ENCODE measurements at places on chromosomes 2 and 18. TPM values are rescaled to one million over a fixed set of nuclear protein-coding genes. Genes with fewer than 3 reads are reported as not detected.

GRCh38 chr2:143960177-143960576, 559.7 kb downstream of the ZEB2 start:
- no peak overlapping the region for H3K27ac ChIP-seq
- H3K4me3 ChIP-seq: no peak overlapping the region
- H3K27me3 ChIP-seq: no peaks in the 10 kb centered on the region
- DNase-seq: no peak
- no peaks in the 10 kb centered on the region for H3K36me3 ChIP-seq

GRCh38 chr2:37230581-37230980, 815 bp downstream of the CEBPZ start:
- H3K27me3 ChIP-seq: no peaks in the 10 kb centered on the region
- no peak for DNase-seq
- H3K4me3 ChIP-seq: peak overlapping the region; percentile 100

GRCh38 chr2:209685963-209686362, 85.7 kb upstream of the UNC80 start:
- H3K4me1 ChIP-seq: no peaks in the 10 kb centered on the region
- no peaks in the 10 kb centered on the region for H3K36me3 ChIP-seq
- H3K27ac ChIP-seq: no peak overlapping the region
- H3K27me3 ChIP-seq: no peaks in the 10 kb centered on the region

DNA sequence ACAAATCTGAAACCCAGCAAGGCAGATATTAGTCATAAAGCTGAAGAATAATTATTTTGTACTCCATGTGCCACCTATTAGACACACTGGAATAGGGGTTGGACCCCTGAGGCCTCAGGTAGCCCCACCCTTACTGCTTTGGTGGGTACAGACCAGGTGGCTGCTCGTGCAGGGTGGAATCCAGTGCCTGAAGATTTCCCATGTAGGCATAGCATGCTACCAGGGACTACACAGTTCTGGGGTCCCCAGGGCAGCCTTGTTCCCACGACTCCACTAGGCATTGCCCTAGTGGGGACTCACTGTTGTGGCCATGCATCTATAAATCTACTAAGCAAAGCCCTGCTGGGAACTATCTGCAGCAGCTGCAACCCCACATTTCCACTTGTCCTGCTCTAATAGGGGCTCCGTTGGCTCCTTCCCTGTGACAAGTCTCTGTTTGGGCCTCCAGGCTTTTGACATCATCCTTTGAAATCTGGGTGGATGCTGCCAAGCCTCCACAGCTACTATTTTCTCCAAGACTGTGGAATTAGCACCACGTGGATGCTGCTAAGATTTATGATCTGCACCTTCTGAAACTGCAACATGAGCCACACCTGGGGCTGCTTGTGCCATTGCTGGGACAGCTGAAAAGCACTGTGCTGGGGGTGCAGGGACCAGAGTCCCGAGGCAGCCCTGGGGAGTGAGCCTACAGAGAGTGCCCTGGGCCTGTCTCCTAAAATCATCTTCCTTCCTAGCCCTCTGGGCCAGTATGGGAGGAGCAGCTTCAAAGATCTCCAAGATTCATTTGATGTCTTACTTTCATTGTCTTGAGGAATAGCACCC, 303.8 kb downstream of the FSIP2 start:
- H3K4me1 ChIP-seq: no peaks in the 10 kb centered on the region
- DNase-seq: no peak
- H3K4me3 ChIP-seq: no peak overlapping the region
- H3K27me3 ChIP-seq: no peaks in the 10 kb centered on the region
- H3K36me3 ChIP-seq: no peaks in the 10 kb centered on the region

DNA sequence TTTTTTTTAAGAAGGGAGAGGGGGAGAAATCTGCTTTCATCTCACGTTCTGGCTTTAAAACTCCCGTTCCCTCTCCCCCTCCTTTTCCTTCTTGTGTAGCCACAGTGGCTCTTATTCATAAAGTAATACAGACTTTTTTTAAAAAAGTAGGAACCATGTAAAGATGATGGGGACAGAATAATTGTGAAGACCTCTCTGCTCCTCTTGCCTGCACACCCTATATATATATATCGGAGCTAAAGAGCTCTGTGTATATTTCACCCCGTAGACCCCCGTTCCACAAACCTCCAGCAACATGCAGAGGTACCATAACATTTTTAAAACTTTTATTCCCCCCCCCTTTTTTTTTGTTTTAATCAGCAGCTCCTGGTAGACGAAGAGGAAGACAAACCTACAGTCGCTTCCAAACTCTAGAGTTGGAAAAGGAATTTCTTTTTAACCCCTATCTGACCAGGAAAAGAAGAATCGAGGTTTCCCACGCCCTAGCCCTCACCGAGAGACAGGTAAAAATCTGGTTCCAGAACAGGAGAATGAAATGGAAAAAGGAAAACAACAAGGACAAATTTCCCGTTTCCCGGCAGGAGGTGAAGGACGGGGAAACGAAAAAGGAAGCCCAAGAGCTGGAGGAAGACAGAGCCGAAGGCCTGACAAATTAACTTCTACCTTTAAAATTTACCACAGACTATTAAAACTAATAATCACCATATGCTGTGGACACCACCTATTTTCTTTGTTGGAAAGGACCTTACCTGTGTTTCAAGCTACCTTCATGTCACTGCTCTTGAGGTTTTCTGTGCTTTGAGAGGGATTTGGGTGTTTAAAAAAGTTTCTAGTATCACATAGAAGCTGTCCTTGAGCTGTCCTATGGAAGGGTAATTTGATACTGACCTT, 1.7 kb downstream of the HOXD8 start:
- DNase-seq: no peak
- H3K27me3 ChIP-seq: peaks cover 65% of the 10 kb centered on the region
- peak overlapping the region; percentile 54 for H3K27ac ChIP-seq
- peaks cover 14% of the 10 kb centered on the region for H3K4me1 ChIP-seq
- H3K4me3 ChIP-seq: no peak overlapping the region

- DNase-seq: no peak
- H3K4me1 ChIP-seq: no peaks in the 10 kb centered on the region
- no peaks in the 10 kb centered on the region for H3K36me3 ChIP-seq
- H3K27me3 ChIP-seq: no peaks in the 10 kb centered on the region
- H3K4me3 ChIP-seq: no peak overlapping the region
Measured at GRCh38 chr2:112876971-112877361, 34.0 kb upstream of the IL37 start.

DNA sequence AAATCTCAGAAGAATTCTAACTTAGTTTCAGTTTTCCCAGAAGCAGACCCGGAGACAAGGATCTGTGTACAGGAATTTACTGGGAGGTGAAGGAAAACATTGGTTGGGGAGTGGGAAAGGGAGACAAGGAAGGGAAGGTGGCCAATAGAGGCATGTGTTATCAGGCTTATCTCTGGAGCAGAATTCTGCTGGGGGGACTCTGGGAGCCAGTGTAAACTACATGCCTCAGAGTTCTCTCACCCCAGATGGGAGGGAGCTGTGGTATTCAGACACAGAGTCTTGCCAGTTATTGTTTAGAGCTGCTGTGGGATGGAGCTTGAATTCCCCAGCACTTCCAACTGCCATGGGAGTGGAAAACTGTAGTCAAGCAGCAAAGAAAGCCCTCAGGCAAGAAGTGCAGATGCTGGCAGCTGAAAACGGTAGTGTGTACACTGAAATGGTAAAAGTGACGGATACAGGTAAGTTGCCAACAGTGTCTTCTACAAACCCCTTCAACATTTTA, 19.0 kb downstream of the DNPEP start:
- no peaks in the 10 kb centered on the region for H3K27me3 ChIP-seq
- no peak overlapping the region for H3K4me3 ChIP-seq
- DNase-seq: peak; percentile 56
- peak overlapping the region; percentile 65 for H3K27ac ChIP-seq
- H3K36me3 ChIP-seq: no peaks in the 10 kb centered on the region
- H3K4me1 ChIP-seq: peaks cover 9% of the 10 kb centered on the region

DNA sequence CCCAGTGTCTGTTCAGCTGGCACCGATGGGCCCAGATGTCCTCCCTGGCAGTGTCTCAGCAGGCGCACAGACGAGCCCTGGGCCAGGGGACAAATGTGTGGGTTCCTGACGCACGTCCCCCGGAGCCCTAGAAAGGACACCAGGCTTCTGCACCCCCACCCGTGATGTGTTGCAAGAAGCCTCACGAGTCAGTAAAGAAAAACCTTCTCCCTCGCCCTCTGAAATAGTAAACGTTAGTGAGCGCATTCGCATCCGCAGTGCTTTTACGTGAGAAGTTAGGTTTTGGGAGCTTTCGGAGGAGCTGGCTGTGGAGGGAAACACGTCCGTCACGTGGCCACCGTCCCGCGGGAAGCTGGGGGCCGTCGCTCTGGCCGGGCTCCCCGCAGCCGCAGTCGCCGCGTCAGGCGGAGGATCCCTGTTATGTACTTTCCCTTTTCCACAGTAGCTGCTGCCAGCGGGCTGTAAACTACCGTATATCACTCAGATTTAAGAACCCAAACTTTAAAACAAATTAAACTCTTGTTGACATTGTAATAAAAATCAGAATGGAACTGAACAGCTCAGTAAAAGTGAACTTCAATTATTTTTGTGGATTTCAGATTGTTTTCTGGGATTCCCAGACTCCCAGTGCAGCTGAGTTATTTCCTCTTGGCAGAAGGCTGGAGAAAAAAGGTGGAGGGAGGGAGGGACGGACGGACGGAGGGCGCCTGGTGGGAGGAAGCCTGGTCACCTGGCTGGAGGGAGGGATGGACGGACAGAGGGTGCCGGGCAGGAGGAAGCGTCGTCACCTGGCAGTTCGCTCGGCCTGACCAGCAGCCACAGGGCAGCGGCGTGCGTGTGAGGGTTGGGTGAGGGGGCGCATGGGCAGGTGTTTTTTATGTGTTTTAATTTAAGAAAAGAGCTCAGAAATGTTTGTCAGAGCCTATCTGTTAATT, 112.1 kb downstream of the NFATC1 start:
- no peaks in the 10 kb centered on the region for H3K36me3 ChIP-seq
- H3K27ac ChIP-seq: peak overlapping the region; percentile 55
- DNase-seq: peak; percentile 66
- H3K27me3 ChIP-seq: no peaks in the 10 kb centered on the region

DNA sequence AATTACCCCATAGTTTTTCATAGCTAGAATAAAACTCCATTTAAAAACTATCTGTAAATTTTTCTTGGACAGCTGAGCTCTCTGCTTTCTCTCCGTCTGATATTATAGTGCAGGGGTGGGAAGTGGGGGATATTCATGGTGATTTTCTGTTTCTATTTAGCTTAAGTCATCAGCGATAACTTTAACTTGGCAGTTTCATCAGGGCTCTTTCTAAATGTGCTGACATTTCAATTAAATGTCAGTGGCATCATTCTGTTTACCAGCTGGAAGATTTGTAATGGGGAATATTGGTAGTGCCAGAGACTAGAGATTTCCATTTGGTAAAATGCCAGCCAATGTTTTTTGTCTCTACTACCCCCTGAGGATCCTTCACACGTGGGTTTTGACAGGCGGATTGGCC, 53.5 kb upstream of the CAPN13 start:
- H3K27ac ChIP-seq: no peak overlapping the region
- no peaks in the 10 kb centered on the region for H3K36me3 ChIP-seq
- H3K27me3 ChIP-seq: no peaks in the 10 kb centered on the region

- DNase-seq: peak; percentile 82
- H3K27ac ChIP-seq: no peak overlapping the region
- no peaks in the 10 kb centered on the region for H3K27me3 ChIP-seq
- no peak overlapping the region for H3K4me3 ChIP-seq
Measured at GRCh38 chr2:112259509-112260294, 4.9 kb upstream of the ZC3H8 start.

- H3K27ac ChIP-seq: no peak overlapping the region
- no peaks in the 10 kb centered on the region for H3K27me3 ChIP-seq
- no peaks in the 10 kb centered on the region for H3K4me1 ChIP-seq
- no peak for DNase-seq
- no peak overlapping the region for H3K4me3 ChIP-seq
Measured at GRCh38 chr2:19070886-19071285, 287.5 kb downstream of the OSR1 start.

GRCh38 chr2:168171059-168171762, 76.2 kb downstream of the STK39 start:
- H3K4me3 ChIP-seq: no peak overlapping the region
- H3K4me1 ChIP-seq: no peaks in the 10 kb centered on the region
- no peak for DNase-seq
- H3K36me3 ChIP-seq: no peaks in the 10 kb centered on the region
- H3K27ac ChIP-seq: no peak overlapping the region

DNA sequence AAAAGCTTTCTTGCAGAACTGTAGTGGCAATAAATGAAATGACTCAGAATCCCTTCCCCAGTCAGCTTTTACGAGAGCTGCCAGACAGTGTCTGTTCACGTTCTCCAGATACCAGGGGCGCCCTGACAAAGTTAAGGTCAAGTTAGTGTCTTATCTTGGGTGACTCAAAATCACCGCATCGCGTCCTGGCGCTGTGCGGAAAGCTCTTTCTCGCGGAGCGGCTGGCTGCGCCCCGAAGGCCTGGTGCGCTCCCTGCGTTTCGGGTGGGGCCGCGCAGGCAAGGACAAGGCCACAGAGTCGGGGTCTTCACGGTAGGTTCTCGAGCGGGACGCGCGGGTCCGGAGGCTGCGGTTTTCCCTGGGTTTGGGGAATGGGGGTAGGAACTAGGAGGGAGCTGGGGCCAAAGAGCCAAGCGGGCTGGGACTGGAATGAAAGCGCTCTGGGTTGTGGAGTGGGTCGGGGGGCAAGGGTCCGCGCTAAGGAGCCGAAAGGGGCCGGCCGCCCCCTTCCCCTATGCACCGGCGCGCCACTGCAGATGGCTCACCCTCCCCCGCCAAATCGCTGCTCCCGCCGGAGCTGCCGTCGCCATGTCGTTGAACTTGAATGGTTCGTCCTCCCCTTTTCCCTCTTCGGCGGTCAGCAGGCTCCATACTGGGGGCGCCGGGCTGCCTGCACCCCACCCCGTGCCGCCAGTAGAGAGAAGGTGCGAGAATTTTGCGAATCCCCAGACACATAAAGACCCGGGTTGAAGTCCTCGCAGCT, 2.6 kb upstream of the HOXD11 start:
- H3K36me3 ChIP-seq: no peaks in the 10 kb centered on the region
- H3K4me3 ChIP-seq: no peak overlapping the region
- H3K4me1 ChIP-seq: peaks cover 38% of the 10 kb centered on the region

GRCh38 chr2:170339750-170340692, 162.1 kb downstream of the MYO3B start:
- peaks cover 9% of the 10 kb centered on the region for H3K4me1 ChIP-seq
- H3K27ac ChIP-seq: no peak overlapping the region
- H3K36me3 ChIP-seq: no peaks in the 10 kb centered on the region

GRCh38 chr2:8191427-8191826, 490.4 kb upstream of the ID2 start:
- no peak for DNase-seq
- no peak overlapping the region for H3K27ac ChIP-seq
- H3K4me3 ChIP-seq: no peak overlapping the region
- no peaks in the 10 kb centered on the region for H3K36me3 ChIP-seq
- H3K27me3 ChIP-seq: no peaks in the 10 kb centered on the region
- no peaks in the 10 kb centered on the region for H3K4me1 ChIP-seq

- H3K4me3 ChIP-seq: no peak overlapping the region
- no peak for DNase-seq
- no peak overlapping the region for H3K27ac ChIP-seq
- H3K36me3 ChIP-seq: no peaks in the 10 kb centered on the region
Measured at GRCh38 chr2:157911246-157911645, 35.1 kb upstream of the ACVR1 start.

Gene NCKAP5
- 0.93 TPM for total RNA-seq

Gene CNGA3
- total RNA-seq: not detected

Gene CHN1
- total RNA-seq: 9.7 TPM

Gene RNF103
- total RNA-seq: 29.9 TPM

Gene GNAL
- 22.8 TPM for total RNA-seq
